Spinal cord (tissue), 10 donors: ENCODE measurements at places on chromosomes 4 and X. TPM values are rescaled to one million over a fixed set of nuclear protein-coding genes. Genes with fewer than 3 reads are reported as not detected.

The DCHS2 gene
- total RNA-seq = 15.5 TPM

The PABPC4L gene
- 5.0 TPM for total RNA-seq

The JCHAIN gene
- total RNA-seq = 0.39 TPM

The ARMCX4 gene
- total RNA-seq = 15.9 TPM

The CT45A5 gene
- total RNA-seq = 0.89 TPM

The CSAG3 gene
- total RNA-seq = not detected

The CENPVL1 gene
- 0.83 TPM for total RNA-seq
